ENCODE measurements at places on chromosomes 11 and 22. TPM values are rescaled to one million over a fixed set of nuclear protein-coding genes. Genes with fewer than 3 reads are reported as not detected.

APOA4 gene
- total RNA-seq: not detected

OR51I1 gene
- not detected for total RNA-seq

HSPB2 gene
- total RNA-seq: not detected

HBG1 gene
- not detected for total RNA-seq

GRCh38 chr11:3224401-3225057 is 5.9 kb upstream of the MRGPRG start:
- DNase-seq: no peak
- no peaks in the 10 kb centered on the region for H3K36me3 ChIP-seq
- H3K27ac ChIP-seq: no peak overlapping the region

- no peak overlapping the region for H3K27ac ChIP-seq
- H3K36me3 ChIP-seq: no peaks in the 10 kb centered on the region
- peaks cover 3% of the 10 kb centered on the region for H3K4me1 ChIP-seq
- H3K27me3 ChIP-seq: no peaks in the 10 kb centered on the region
- no peak overlapping the region for H3K4me3 ChIP-seq
Observed at GRCh38 chr11:111521135-111521534, 6.6 kb downstream of the HOATZ start.

DNA sequence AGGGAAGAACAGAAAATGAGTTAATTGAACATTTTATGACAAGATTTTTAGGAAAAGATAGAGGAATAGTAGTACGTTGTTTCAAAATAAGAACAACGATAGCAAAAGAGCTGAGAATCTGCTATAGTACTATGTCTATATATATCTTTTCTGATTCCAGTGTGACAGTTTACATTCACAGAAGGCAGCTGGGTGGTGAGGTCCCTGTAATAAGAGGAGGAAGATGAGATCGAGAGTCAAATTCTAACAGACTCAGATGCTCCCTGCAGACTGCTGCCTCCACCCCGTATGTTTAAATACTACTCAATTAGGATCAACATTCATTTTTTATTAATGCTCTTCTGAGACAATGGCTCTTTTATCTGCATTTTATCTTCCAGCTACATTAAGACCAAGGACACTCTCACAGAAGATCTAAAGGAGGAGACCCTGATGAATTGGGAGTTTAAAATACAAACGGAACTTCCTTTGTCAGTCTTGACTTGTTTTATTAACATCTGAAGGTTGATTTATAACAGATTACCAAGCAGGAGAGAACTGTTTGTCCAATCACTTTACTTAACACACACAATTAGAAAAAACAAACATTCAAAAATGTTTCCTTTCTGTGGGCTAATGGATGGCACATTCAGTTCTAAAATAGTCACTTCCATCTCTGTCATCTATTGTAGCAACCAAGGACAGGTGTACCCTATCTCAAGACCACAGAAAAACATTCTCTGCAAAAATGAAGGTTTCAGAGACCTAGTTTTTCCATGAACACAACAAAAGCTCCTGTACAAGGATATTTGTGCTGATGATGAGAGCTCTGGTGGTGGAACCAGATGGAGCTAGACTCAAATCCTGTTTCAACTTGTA is 240.2 kb downstream of the CADM1 start:
- H3K27me3 ChIP-seq: no peaks in the 10 kb centered on the region
- H3K4me1 ChIP-seq: no peaks in the 10 kb centered on the region
- no peak overlapping the region for H3K27ac ChIP-seq

DNA sequence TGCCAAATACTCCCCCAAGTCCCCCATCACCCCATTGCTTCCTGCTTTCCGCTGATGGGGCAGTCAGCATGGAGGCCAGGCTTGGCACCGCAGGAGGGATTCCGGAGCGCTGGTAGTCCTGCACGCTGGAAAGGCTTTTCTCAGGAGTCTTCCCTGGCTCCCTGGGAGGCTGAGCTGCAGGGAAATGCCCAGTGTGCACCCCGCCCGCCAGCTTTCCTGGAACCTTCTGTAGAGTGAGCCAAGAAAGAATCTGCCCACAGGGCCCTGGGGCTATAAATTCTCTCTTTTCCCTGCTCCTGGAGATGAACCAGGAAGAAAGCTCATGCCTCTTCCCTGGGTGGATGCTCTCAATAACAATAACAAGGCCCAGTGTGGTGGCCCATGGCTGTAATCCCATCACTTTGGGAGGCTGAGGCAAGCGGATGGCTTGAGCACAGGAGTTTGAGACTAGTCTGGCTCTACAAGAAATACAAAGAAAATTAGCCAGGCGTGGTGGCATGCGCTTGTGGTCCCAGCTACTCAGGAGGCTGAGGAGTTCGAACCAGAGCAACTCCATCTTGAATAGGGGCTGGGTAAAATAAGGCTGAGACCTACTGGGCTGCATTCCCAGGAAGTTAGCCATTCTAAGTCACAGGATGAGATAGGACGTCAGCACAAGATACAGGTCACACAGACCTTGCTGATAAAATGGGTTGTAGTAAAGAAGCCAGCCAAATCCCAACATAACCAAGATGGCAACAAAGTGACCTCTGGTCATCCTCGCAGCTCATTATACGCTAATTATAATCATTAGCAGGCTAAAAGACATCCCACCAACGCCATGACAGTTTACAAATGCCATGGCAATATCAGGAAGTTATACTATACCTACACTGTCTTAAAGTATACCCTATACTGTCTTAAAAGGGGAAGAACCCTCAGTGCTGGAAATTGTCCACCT is 46.4 kb upstream of the FTH1 start:
- H3K36me3 ChIP-seq: no peaks in the 10 kb centered on the region
- H3K4me1 ChIP-seq: peaks cover 28% of the 10 kb centered on the region
- DNase-seq: peak; percentile 85
- peak overlapping the region; percentile 31 for H3K4me3 ChIP-seq

GRCh38 chr11:3094223-3094824 is 37.1 kb upstream of the CARS1 start:
- H3K36me3 ChIP-seq: no peaks in the 10 kb centered on the region
- peaks cover 22% of the 10 kb centered on the region for H3K4me1 ChIP-seq
- no peak overlapping the region for H3K4me3 ChIP-seq
- H3K27ac ChIP-seq: no peak overlapping the region
- no peaks in the 10 kb centered on the region for H3K27me3 ChIP-seq

GRCh38 chr11:112292785-112293407 is 32.2 kb upstream of the PLET1 start:
- no peaks in the 10 kb centered on the region for H3K27me3 ChIP-seq
- no peaks in the 10 kb centered on the region for H3K36me3 ChIP-seq
- DNase-seq: peak; percentile 87
- H3K27ac ChIP-seq: 0 out of 2 replicates have a peak overlapping the region, but pooled peaks have one; percentile 3

DNA sequence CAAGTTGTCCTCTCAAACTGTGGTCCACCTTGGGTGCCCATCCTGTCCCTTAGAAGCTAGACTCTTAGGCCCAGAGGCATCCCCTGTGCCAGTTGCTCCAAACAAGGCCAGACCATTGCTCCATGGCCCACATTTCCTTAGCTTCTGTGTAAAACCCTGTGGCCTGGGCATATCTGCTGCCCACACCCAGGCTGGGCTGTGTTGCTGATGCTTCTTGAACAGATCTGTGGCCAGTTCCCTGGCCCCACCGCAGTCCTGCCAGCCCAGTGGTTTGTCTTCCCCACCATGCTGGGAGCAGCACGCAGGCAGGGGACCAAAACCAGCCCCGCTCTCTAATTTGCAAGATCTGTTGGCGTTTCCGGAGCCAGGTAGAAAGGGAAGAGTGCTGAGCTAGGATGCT is 72.2 kb downstream of the CSNK2A3 start:
- H3K27ac ChIP-seq: no peak overlapping the region
- H3K4me3 ChIP-seq: no peak overlapping the region
- no peaks in the 10 kb centered on the region for H3K36me3 ChIP-seq
- no peak for DNase-seq

DNA sequence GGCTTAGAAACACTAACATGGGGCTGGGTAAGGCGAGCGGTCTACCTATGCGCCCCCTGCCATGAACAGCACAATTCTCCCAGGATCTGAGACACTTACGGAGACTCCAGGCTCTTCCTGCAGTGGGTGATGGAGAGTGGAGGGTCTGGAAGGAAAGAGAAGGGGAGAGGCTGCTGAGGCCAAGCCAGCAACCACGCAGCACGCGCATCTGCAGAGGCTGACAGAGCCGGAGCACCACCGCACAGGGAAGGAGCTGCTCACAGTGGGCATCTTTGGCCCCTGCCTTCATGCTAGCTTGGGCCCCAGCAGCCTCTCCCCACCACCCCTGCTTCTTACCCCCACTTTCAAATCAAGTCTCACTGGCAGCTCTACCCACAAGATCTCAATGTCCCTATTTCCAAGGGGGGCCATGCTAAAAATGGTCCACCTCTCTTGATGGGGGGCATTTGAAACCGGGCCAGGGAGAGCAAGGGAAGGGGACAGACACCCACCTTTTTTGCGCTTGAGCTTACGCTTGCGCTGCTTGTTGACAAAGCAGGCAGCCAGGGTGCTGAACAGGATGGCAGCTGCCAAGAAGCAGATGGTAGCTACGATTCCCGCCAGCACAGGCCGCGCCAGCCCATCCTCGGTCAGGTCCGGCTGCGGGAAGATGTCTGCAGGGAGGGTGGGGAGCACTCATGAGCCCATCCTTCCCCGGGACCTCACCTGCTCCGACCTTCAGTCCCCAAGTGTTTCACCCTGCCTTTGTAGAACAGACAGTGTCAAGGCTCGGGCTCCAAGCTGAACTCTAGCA is 34.5 kb downstream of the IGSF9B start:
- H3K27me3 ChIP-seq: no peaks in the 10 kb centered on the region
- no peaks in the 10 kb centered on the region for H3K36me3 ChIP-seq
- no peak overlapping the region for H3K4me3 ChIP-seq
- no peaks in the 10 kb centered on the region for H3K4me1 ChIP-seq

DNA sequence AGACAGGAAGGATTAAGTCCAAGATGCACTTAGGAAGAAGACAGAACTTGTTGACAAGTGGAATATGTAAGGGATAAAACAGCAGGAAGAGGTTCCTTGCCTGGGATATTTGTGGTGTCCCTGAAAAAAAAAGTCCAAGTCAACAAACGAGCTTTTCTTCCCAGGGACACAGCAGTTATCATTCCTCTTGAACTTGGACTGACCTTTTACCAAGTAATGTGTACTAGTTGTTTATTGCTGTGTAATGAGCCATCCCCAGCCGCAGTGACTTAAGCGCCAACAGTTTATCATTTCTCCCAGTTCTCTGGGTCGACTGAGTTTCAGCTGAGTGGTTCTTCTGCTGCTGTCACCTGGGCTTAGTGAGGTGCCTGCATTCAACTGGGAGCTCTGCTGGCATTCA is 37.0 kb downstream of the KREMEN1 start:
- peaks cover 24% of the 10 kb centered on the region for H3K4me1 ChIP-seq
- H3K36me3 ChIP-seq: no peaks in the 10 kb centered on the region
- no peak for DNase-seq
- H3K4me3 ChIP-seq: no peak overlapping the region
- no peaks in the 10 kb centered on the region for H3K27me3 ChIP-seq

GRCh38 chr11:4654635-4655369 is 11.0 kb downstream of the OR51E1 start:
- H3K4me3 ChIP-seq: no peak overlapping the region
- H3K36me3 ChIP-seq: no peaks in the 10 kb centered on the region
- no peaks in the 10 kb centered on the region for H3K4me1 ChIP-seq
- no peak overlapping the region for H3K27ac ChIP-seq

DNA sequence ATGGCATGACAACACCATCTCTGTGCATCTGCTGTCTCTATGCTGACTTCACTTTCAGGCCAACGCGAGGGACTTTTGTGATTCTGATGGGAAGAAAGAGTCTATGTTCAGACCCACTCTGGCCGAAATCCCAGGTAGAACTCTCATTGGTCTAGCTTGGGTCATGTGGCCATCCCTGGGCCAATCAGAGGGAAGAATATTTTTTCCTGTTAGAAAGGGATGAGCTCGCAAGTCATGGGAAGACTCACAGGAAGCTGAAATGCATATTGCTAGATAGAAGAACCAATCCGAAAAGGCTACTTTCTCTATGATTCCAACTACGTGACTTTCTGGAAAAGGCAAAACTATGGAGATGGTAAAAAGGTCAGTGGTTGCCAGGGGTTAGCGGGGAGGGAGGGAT is 56.0 kb upstream of the LINC01488 start:
- H3K36me3 ChIP-seq: no peaks in the 10 kb centered on the region
- DNase-seq: no peak
- H3K4me3 ChIP-seq: no peak overlapping the region
- peaks cover 6% of the 10 kb centered on the region for H3K4me1 ChIP-seq
- H3K27me3 ChIP-seq: no peaks in the 10 kb centered on the region

CELSR1 gene
- 19.3 TPM for total RNA-seq

DNA sequence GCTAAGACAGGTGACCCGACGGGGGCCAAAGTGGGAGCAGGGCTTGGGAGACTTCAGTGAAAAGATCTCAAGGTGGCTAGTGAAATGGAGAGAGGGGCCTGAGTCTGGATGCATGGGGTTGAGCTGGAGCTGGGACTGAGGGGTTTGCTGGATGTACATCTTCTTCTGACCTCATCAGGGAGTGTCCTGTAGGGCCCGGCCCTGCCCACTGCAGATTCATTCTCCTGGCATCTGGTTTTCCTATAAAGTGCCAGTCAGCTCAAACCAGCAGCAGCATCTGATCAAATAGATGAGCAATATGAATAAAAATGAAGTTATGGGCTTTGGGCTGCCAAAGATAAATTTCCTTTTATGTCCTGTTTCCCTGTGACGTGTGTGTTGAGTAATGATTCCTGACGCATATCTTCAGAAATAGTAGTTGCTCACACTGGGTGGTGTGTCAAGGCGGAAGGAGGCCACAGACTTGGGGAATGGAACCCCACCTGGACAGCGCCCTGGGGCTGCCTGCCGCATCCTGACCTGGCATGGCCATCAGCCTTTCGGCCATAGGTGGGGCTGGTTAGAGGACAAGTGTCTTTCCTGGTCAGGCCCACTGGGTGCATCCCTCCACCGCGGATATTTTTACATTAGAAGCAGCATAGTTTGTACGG is 135.4 kb downstream of the OSBP2 start:
- peaks cover 29% of the 10 kb centered on the region for H3K4me1 ChIP-seq
- no peaks in the 10 kb centered on the region for H3K36me3 ChIP-seq
- peak overlapping the region; percentile 100 for H3K27ac ChIP-seq
- no peaks in the 10 kb centered on the region for H3K27me3 ChIP-seq

GRCh38 chr11:12330485-12331231 is 46.7 kb upstream of the PARVA start:
- H3K27me3 ChIP-seq: no peaks in the 10 kb centered on the region
- H3K27ac ChIP-seq: no peak overlapping the region
- H3K4me3 ChIP-seq: no peak overlapping the region
- DNase-seq: no peak
- H3K36me3 ChIP-seq: no peaks in the 10 kb centered on the region

HOATZ gene
- total RNA-seq: not detected

MS4A4A gene
- not detected for total RNA-seq

GRCh38 chr11:763073-763463 is 14.2 kb downstream of the GATD1 start:
- peak overlapping the region; percentile 91 for H3K27ac ChIP-seq
- peaks cover 14% of the 10 kb centered on the region for H3K4me1 ChIP-seq
- no peaks in the 10 kb centered on the region for H3K27me3 ChIP-seq
- H3K36me3 ChIP-seq: peaks cover 39% of the 10 kb centered on the region
- DNase-seq: peak; percentile 59
- no peak overlapping the region for H3K4me3 ChIP-seq

GRCh38 chr11:91860661-91861060 is 364.0 kb upstream of the FAT3 start:
- no peaks in the 10 kb centered on the region for H3K36me3 ChIP-seq
- no peak overlapping the region for H3K27ac ChIP-seq
- no peaks in the 10 kb centered on the region for H3K27me3 ChIP-seq
- H3K4me3 ChIP-seq: no peak overlapping the region
- no peak for DNase-seq

- H3K4me3 ChIP-seq: no peak overlapping the region
- DNase-seq: no peak
- no peaks in the 10 kb centered on the region for H3K4me1 ChIP-seq
- H3K36me3 ChIP-seq: no peaks in the 10 kb centered on the region
- H3K27me3 ChIP-seq: no peaks in the 10 kb centered on the region
Observed at GRCh38 chr11:6203327-6203726, 2.0 kb upstream of the C11orf42 start.
